ENCODE measurements at places on chromosomes 2 and 18.

GRCh38 chr2:230520875-230521155, 104.8 kb downstream of the SP100 start:
- no peak for DNase-seq

DNA sequence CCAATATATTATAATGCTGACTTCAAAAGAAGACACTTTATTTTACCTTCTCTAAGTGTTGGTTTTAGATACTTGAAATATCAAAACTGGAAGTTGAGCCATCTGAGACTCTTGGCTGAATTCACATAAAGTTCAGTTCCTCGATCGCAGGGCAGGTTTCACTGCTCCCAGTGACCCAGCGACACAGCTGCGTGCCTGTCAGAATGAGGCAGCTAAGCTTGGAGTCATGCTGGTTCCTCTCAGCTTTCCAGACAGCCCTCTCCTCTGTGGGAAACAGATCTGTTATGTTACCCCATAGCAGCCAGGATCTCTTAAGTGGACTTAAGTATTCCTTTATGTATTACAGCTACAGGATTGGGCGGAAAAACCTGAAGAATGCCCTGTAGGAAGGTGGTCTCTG, 142.8 kb upstream of the ALPP start:
- DNase-seq, result no peak

DNA sequence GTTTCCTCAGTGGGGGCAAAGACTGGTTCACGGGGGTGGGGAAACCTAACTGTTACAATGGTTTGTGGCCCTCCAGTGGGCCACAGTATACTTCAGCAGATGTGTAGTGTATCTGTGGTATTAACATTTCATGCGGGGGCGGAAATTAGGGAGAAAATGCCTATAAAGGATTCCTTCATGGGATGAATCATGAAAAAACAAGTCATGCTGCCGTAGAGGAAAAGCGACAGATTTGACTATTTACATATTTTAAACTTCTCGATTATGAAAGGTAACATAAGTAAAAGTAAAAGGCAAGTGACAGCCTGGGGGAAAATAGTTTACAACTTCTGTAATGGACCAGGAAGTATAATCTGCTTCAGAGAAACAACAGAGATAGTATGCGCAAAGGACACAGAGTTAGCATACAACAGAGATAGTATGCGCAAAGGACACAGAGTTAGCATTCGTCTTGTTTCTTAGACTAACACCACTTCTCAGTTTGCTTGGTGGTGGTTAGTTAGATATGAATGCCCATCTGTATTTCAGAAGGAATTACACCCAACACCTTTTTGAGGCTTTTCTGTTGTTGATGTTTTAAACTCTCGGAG, 41.1 kb downstream of the MRPS9 start:
- DNase-seq, result no peak

- DNase-seq, result no peak
These were observed 1090.0 kb downstream of the BCL11A start for GRCh38 chr2:59463426-59463825.

DNA sequence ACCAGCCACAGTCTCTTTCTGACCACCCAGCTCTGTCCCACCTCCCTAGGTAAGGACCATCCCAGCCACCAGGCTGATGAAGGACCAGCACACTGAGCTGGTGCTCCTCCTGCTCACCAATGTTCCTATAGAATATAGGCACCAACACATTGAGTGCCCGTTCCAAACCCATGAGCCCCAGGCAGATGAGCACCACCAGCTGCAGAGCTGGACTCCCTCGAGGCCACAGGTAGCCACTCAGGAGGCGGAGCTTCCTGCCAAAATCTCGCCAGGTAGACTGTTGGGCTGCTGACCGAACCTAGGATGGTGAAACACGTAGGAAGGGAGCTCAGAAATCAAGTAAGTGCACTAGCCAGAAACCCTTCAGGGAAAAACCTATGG, 2.2 kb downstream of the ABCB6 start:
- DNase-seq, result no peak

DNA sequence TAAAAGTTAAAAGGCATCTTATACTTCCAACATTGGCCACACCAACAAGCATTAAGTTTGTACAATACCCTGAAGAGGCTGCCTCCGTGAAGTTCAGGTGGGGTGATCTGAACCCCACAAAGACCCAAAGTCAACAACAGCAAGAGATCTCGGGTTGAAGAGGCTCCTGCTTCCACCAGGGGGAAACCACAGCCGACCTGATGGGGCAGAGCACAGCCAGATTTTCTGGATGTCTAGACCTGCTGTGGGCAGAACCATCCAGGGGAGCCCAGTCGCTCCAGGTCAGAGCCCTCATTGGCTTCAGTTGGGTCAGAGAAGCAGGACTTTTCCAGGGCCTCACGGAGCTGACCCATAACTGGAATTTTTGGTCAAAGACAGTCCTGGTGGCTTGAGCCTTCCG, 66.5 kb upstream of the ACKR3 start:
- no peak for DNase-seq

GRCh38 chr2:53067533-53067932, 700.1 kb upstream of the CHAC2 start:
- no peak for DNase-seq

Data from sciatic nerve (tissue), 2 donors.